ENCODE measurements at places on chromosomes 2 and 18.

DNA sequence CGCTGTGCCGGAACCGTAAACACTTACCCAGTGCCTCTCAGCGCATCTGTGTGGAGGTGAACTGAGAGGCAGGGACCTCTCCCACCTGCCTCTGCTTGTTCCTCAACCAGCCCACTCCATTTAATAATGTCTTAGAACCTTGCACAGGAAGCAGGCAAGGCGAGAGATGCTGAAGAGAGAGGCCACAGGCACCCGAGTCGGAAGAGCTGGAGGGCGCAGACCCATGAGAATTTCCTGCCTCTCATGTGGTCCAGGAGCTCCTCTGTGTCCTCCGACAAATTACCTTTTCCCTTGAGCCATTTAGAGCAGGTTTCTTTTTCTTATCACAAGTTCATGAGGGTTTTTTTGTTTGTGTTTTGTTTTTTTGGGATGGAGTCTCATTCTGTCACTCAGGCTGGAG is 4.9 kb upstream of the RFX8 start:
- DNase-seq: no peak

- no peak for DNase-seq
Observed at GRCh38 chr18:8034674-8035073, 467.6 kb downstream of the PTPRM start.

DNA sequence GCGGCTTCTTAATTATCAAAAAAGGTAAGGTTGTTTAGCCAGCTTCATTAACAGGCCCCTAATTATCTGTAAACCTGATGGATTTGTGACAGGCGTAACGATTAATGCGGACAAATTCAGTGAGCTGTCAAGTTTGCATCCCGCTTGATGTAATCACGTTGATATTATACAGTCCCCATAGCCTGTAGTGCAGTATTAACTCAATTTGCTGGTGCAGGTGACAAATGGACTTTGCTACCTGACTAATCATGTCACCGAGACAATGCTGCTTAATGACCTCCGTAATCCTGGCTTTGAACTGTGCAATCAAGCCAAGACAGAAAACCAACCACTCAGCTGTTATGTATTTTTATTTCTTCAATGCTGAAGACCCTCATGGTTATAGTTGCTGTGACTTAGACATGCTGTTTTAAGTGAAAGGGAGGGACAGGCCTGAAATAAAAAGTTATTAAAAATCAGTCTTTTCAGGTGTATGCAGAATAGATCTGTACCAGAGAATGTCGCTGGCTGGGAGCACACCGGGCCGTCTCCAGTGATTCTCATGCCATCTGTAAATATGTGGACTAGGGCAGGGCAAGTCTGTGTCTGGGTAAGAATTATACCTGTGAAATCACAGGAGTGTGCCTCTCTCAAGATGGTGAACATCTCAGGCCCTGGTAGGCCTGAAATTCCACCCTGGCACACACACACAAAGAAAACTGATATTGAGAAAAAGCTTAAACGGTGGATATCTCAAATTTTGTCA is 4.3 kb downstream of the TSHZ1 start:
- DNase-seq: no peak

GRCh38 chr2:71568103-71568502 is 114.7 kb downstream of the DYSF start:
- DNase-seq: no peak

DNA sequence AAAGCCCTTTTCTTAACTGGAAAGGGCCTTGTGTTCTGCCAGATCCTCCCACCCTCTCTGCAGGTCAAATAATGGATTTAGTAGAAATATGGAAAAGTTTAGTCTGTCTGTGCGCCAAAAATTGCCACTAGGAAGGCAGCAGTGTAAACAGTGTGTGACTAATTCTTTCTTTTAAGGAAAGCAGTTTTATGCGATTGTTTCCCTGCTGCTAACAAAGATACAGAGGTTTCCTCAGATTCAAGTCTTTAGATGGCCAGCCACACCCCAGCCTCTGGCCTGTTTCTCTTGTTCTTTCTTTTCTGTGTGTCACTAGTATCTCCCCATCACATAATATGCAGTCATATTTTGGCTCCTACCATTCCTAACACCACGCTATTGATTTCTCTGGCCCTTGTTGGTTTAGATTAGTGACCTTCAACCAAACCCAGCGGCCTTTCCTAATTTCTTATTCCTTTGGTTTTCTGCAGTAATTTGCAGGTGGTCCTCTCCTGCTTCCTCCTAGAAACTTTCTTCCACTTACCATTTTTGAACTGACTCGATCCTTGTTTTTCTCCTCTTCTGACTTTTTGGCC is 157.4 kb downstream of the LTBP1 start:
- DNase-seq: peak; percentile 12

DNA sequence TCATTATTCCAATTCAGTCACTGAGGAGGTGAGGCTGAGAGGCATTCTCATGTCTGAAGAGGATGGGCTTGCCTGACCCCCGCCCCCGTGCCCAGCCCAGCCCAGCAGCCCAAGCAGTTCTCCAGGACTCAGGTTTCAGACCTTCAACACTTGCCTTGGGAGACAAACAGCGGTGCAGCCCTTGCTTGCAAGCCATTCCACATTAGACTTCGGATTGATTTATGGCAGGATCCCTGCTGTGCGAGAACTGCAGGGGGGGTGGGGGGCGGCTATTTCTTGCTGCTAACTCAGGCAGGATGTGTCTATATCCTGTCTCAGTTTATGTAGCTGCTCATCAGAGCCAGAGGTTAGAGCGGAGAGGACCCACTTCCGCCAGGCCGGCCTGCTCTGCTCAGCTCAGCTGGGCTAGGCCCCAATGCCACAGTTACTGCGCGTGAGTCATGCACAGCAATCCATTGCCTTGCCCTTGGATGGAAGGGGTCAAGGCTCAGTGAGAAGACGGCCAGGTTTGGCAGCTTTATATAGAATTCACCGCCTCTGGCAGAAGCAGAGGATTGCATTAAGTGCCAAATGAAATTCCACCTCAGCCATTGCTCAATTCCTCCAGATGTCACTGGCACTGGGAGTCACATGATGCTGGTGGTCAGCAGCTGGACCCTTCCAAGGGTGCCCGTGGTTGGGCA is 1.8 kb downstream of the GYPC start:
- peak; percentile 95 for DNase-seq

DNA sequence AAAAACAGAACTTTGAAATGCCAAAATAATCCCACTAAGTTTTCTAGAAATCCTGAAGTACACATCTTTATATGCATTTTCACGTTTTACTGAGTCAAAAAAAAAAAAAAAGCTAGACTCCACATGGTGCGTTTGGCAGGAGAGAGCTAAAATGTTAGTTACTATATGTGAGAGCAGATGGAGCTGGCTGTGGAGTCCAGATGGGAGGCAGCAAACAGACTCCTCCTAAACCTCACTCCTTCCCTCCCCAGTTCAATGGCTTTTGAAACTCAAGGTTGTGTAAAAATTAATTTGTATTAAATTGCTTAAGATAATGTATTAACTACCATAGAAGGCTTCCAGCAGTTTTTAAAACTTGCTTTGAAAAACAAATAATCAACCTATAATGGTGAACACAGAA is 248.8 kb downstream of the AGPS start:
- no peak for DNase-seq

- peak; percentile 58 for DNase-seq
Observed at GRCh38 chr2:206642075-206643025, at the start of gene FAM237A. TSS of gene FAM237A (plus strand) at chr2:206642487. CDS start at chr2:206644237, 1,750 bp downstream.

DNA sequence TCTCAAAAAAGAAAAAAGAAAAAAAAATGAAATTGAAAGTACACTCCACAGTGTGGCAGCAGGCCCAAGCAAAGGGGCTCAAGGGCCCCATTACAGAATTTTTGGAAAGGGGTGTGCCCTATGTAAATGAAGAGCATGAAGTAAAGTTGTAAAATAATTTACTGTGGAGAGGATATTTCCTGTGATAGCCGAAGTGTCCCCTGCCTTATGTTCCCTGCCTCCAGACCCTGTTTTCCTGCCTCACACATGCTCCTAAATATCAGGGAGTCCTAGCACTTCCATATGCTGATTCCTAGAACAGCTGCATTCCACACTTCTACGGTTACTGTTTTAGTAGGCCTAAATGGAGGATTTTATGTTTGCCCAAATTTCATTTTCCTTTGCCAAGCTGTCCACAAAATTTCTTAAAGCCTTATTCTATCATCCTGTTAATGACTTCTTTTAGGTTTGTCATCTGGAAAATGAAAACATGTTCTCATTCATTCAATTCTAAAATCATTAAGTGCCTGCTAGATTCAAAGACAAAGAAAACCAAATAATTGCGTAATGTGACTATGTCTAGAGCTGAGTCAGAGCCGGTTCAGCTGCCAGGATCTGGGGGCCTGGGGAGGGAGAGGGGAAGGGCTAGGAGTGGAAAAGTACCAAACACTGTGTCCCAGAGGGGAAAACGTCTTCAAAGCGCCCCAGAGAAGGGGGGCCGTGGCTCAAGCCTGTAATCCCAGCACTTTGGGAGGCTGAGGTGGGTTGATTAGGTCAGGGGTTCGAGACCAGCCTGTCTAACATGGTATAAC is 25.9 kb upstream of the IMPA2 start:
- peak; percentile 92 for DNase-seq

DNA sequence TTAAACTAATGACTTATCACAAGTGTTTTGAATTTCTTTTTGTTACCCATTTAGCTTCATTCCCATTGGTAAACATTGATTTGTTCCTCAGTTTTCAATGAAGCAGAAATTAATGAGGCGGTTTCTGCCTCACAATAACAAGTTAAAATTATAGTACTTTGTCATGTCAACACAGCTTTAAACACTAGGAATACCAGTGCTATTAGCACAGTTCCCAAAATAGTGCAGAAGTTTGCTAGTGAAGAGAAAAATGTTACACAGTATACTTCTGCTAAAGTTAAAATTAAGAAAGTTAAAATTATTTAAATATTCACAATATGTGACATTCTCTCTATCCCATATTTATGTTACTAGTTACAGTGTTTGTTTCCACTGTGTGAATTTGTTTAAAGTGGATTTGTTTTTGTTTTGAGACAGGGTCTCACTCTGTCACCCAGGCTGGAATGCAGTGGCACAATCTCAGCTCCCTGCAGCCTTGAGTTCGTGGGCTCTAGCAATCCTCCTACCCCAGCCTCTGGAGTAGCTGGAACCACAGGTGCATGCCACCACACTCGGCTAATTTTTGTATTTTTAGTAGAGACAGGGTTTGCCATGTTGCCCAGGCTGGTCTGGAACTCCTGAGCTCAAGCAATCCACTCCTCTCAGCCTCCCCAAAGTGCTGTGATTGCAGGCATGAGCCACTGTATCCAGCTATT is 3.8 kb upstream of the CHN1 start:
- DNase-seq: no peak

GRCh38 chr2:84481702-84482101 is 22.6 kb upstream of the SUCLG1 start:
- peak; percentile 51 for DNase-seq

- DNase-seq: peak; percentile 58
Observed at GRCh38 chr2:238657132-238658053, 190.5 kb upstream of the TWIST2 start.

- DNase-seq: peak; percentile 16
Observed at GRCh38 chr2:217102956-217103355, 243.1 kb upstream of the TNP1 start.

- DNase-seq: no peak
Observed at GRCh38 chr2:191905336-191905735, 58.4 kb upstream of the CAVIN2 start.

GRCh38 chr18:7684966-7685365 is 117.8 kb downstream of the PTPRM start:
- DNase-seq: no peak

- no peak for DNase-seq
Observed at GRCh38 chr2:231935815-231936214, 9.6 kb upstream of the NPPC start.

DNA sequence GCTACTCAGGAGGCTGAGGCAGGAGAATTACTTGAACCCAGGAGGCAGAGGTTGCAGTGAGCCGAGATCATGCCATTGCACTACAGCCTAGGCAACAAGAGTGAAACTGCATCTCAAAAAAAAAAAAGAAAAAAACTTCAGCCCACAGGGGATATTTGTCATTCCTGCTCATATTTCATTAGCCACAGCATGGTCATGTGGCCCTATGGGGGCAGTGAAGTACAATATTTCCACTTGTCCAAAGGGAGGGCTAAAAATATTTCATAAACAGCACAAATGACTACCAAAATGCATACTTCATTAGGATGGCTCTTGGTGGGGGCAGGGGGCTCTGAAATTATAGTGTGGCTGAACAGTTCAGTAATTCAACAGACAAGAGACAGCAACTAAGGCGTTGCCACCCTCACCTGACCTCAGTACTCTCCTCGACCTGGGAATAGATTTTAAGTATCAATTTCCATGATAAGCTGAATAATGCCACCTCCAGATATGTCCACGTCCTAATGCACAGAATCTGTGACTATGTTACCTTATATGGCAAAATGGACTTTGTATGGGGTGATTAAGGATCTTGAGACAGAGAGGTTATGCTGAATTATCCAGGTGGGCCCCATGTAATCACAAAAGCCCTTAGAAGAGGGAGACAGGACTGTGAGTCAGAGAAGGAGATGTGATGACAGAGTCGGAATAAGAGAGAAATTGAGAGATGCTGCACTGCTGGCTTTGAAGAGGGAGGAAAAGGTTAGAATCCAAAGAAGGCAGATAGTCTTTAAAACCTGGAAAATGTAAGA is 158.2 kb upstream of the CRIM1 start:
- DNase-seq: no peak

DNA sequence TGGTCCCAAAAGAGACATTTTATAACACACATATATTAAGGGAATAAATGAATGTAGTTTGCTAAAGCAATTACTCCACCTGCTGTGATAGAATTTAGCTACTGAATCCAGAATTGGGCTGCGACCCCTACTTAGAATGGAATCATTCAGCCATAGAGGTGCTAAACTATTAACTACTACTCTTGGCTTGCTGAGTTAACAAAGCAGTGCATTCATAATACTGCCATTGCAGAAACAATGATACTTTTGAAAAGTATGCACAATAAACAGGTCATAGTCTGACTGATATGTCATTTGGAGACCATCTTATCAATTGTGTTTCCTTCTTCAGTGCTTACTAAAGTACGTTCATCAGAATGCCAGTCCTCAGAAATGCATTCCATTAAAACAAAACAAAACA is 273.6 kb downstream of the PIEZO2 start:
- DNase-seq: no peak

DNA sequence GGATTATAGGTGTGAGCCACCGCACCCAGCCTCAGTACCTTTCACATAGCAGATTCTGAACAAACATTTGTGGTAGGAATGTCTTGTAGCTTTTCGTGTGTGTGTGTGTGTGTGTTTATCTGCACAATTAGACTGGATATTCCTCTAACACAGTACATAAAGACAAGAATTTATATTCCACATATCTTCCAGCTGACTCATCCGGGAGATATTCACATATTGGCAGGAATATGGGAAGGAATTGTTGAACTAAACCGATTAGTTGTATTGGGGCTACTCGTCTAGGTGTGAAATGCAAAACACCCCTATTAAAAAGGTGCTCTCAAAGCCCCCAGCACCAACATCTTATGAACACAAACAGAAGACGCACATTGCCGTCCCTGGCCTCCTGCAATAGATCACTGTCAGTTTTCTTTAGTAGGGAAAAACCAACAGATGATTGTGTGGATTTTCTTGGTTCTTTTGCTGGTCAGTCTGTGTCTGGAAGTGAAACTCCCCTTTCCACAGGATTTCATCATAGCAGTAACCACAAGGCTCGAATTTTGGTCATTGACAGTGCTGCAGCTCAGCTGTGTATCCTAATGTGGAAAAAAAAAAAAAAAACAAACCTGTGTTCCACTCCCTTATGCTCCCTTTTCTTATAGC is 208.5 kb upstream of the ACVR2A start:
- peak; percentile 86 for DNase-seq

GRCh38 chr2:176088048-176088936 is 4.2 kb upstream of the HOXD13 start:
- DNase-seq: peak; percentile 45

Measured in fibroblast of skin of abdomen (primary cell).